NT2/D1 (cell line): ENCODE measurements at places on chromosomes 16 and 17.
A peak's percentile ranks its signal among the peaks of the same experiment; 100 is the strongest.

DNA sequence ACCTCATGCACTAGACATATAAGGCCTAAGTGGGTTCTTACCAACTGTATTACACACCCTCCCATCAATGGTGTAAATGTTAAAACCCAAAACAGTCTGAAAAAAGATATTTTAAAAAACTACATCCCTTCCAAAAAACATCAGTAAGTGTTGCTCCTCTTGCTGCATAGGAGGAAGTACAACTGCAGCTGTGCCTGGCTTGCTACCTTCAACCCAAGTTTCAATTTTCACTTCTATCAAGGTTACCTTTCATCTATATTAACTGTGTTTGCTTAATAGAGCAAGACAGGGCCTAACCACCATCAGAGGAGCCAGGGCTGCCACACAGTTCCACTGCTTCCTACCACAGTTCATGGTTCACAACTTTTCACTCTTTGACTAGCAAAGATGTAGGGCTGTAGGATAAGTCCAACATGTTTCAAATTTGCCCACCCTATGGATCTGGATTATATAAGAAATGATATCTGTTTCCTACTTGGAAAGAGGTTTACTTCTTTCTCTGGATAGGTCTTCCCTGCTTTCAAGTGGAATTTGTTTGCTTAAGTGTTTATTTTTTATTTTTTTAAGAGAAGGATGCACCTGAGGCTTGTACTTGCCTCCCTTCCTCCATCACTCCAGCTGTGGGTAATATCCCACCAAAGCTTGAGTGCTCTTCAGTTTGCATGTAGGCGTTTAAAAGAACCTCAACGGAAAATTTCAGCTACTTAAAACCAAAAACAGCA is 56.7 kb downstream of the GRB7 start:
- no peak for DNase-seq

DNA sequence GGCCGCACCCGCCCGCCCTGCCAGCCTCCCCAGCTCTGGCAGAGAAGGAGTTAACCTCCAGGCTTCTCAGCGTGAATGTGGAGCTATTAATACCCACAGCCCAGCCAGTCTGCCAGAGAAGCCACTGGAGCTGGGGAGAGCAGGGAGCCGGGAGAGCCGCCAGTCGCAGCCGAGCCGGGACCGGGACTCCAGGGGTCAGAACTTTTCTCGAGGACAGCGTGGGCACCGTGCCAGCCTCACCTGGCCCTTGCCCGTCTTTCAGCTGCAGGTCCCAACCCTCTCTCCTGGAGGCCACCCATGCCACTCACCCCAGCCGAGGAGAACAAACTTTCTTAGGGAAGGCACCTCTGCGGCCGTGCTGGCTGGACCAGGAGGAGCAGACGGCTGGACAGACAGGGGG is 33.8 kb upstream of the SBK1 start:
- no peak for DNase-seq

DNA sequence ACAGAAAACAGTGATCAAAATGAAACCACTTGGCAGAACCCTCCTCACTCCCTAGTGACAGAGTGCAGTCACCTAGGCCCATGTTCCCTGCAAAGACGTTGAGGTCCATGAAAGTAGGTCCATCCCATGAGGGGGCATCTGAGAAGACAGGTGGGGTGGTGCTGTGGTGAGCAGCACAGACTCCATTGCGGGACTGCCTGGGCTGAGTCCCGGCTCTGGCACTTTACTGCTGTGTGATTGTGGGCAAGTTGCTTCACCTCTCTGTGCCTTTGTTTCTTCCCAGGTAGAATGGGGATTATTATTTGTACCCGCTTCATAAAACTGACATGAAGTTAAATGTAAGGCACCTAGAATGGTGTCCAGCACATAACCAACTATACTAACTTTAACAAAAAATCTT is 23.5 kb upstream of the RHOT1 start:
- no peak for DNase-seq

DNA sequence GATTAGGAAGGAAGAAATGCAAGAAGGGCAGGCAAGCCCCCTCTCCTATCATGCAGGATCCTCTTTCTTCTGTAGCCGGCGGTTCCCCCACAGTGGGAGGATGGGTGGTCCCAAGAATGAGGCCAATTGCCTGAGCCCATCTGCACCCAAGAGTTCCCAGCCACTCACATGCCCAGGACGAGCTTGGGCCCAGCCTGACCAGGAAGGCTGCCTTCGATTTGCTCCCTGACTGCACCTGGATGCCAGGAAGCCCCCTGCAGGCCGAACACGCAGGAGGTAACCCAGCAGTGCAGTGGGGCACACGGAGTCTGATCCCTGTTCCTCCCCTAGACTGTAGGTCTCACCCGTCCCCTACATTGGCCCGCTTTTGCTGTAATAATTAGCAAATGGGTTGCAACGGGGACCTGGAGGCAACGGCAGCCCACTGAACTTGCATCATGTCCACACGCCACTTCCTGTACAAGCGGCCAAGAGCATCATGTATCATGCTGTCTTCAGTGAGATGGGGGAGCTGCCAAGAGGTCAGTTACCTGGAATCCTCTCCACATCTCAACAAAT is 67.5 kb downstream of the AMFR start:
- no peak for DNase-seq

DNA sequence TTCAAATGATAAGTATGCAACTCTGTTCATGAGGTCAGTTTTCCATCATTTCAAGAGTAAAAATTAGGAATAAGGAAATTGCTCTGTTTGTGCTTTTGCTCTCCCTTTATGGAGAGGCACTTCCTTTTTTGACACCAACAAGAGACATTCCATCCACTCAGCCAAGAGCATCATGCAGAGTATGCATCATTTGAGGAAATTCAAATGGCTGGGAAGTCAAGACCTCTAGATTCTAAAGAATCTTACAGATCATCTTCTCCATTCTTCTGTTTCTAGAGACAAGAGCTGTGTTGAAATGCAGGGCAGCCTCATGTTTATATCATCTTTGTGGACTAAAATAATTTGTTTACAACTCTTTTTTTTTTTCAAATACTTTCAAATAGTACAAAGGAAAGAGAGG is 669.4 kb downstream of the CDH11 start:
- DNase-seq = no peak

GRCh38 chr16:83723244-83723643 is 84.5 kb upstream of the HSBP1 start:
- DNase-seq = no peak

- no peak for DNase-seq
These were observed 52.6 kb upstream of the MAP3K14 start for GRCh38 chr17:45369421-45369820.

DNA sequence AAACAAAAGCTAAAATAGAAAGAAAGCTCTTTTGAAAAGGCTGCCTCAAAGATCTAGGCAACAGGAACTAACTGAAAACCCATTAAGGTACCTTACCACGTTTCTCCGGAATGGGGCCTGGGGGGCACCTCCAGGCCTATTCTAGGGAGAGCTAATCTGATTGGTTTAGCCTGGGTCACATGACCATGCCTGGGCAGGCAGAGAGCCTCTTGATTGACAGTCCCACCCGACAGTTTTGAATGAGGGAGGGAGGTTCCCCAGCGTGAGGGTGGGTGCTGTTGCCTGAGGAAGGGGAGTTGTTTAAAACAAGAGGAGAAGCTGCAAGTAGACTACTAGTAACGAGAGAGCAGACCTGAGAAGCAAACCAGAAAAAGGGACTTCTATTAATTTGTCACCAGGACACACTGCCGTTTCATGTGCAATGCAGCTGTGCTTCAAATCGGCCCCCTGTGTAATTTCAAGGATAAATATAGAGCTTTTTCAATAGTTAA is 143.4 kb upstream of the HS3ST2 start:
- peak; percentile 22 for DNase-seq

DNA sequence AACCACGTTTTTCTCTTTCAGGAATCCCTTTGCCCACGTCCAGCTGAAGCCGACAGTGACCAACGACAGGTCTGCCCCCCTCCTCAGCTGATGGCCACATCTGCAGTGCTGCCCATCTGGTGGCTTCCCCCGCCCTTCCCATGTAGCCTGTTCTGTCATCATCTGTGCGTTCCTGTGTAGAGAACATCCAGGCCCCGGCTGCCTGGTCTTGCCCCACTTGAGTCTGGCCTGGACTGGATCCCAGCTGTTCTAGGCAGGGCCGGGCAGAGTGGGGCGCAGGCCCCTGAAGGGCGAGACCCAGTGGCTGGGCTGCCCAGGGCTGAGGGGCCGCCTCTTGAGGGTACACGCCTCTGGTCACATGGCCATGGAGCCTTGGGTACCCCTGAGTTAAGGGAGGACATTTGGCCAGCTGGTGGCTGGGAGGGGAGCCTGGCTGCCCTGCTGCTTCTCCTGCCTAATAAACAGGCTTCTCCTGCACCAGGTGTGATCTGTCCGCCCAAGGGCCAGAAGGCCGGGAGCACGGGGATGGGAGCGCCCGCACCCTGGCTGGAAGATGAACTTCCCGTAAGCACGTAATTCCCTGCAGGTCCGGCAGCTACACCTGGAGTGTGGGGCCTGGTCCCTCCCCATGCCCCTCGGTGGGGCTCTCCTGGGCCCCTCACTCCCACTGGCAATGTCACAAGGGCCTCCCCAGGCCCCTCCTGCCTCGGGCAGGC is 49.4 kb upstream of the PVALEF start:
- no peak for DNase-seq

DNA sequence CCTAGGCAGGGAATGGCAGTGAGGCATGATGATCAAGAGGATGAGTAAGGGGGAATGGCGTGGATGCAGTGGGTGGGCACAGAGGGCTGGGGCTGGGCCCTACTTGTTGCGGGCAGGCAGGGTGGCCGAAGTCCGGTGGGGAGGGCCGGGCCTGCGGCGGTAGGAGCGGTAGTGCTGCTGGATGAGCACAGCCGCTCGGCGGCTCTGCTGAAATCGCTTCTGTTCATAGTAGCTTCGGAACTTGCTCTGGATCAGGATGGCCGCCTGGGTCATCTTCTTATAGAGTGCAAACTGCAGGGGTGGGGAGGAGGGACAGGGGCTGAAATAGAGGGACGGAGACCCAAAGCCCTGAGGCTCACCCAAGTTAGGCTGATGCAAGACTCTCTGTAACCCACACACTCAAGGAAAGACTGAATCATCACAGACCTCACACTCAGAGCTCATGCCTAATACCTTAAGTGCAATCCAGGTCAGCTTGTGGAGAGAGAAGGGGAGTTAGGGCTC is 1.5 kb upstream of the SPAG7 start:
- DNase-seq = no peak

GRCh38 chr17:78322858-78323455 is 36.9 kb downstream of the SOCS3 start:
- no peak for DNase-seq

DNA sequence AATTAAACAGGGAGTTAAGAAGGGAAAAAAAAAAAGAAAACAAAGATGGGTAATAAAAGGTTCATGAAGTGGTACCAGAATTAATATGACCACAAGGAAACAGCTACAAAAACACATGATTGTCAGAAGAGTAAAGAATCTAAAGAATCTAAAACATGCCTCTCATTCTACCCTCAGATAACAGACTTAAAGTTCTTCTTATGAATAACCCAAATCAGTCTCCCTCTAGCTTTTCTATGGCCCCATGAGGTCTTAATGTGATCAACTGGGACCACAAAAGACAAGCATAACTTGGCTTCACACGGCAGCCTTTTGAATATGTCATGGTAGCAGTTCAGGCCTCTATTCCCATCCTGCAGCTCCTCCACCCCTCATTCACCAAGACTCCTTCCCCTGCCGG is 6.9 kb downstream of the MYH10 start:
- DNase-seq = no peak

- DNase-seq = no peak
These were observed 11.1 kb upstream of the ZNF652 start for GRCh38 chr17:49373115-49373514.

DNA sequence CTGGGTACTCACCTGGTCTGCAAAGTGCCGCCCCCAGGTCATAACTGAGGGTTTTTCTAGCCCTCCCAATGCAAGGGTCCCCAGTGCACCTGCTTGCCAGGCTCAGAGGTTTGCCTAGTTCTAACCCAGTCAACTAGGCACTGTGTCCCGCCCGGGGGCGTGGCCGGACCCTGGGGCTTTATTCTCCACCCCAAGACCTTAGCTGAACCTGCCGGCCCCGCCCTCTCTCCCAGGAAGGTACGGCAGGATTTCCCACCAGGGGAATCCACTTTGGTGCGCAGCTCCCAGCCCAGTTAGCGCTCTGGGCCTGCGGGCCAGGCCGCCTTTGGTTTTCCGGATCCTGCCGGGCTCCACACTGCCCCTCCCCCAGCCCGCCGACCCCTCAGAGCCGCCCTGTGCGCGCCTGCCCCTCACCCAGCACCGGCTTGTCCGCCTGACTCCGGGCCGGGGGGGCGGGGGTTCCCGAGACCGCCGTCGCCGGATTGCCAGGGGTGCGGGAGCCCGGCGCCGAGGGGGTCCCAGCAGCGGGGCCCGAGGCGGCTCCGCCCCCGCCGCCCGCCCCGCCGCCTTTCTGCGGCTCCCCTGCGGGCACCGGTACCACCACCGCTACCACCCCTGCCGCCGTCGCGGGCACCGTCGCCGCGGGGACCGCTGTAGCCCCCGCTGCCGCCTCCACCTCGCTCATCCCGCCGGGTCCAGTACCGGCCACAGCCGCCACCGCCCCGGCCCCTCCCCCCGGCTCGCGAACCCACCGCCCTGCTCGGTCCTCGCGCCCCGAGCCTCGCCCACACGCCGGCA is 424 bp downstream of the YBX2 start:
- DNase-seq = no peak

GRCh38 chr17:35160354-35161201 is 13.0 kb downstream of the UNC45B start:
- no peak for DNase-seq

- no peak for DNase-seq
These were observed 250.8 kb upstream of the RPL38 start for GRCh38 chr17:73952480-73953205.

GRCh38 chr16:73457851-73458250 is 409.9 kb upstream of the ZFHX3 start:
- no peak for DNase-seq

GRCh38 chr17:47317119-47317518 is 6.6 kb upstream of the EFCAB13 start:
- DNase-seq = no peak

GRCh38 chr17:44310609-44311376 is 2.4 kb downstream of the RUNDC3A start:
- DNase-seq = no peak

DNA sequence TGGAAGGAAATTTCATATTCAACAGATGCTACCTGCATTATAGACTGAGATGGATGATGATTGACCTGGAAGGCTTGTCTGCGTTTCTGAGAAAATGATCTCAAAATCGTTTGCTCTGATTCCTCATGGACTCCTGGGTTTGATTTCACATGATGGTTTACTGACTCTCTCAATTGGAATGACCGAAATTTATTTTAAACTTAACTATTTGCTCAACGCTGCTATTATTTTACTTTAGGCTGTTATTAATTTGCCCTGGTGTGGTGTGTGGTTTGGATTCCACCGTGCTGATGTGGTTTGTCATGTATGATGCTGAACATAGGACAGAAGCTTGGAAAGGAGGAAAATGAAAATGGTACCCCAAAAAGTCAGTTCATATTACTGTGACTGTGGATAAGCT is 37.3 kb upstream of the ELAC2 start:
- DNase-seq = no peak

- DNase-seq = no peak
These were observed 303.8 kb downstream of the SEC14L1 start for GRCh38 chr17:77444628-77444983.

- no peak for DNase-seq
These were observed 104.5 kb upstream of the FAM20A start for GRCh38 chr17:68705714-68706076.
